ENCODE measurements at places on chromosomes 7 and 10. TPM values are rescaled to one million over a fixed set of nuclear protein-coding genes. Genes with fewer than 3 reads are reported as not detected.

FXYD4 gene
- not detected for total RNA-seq

RBM20 gene
- total RNA-seq, result 2.4 TPM

SFRP5 gene
- total RNA-seq, result not detected

UPK3BL1 gene
- total RNA-seq, result 14.3 TPM

GRID2IP gene
- total RNA-seq, result not detected

PHYH gene
- total RNA-seq, result 21.5 TPM

NUP205 gene
- total RNA-seq, result 38.8 TPM

SPDYE8 gene
- total RNA-seq, result not detected

LCOR gene
- total RNA-seq, result 21.2 TPM

KCNMA1 gene
- 116 TPM for total RNA-seq

AEBP1 gene
- 333 TPM for total RNA-seq

CHN2 gene
- total RNA-seq, result not detected

OR13A1 gene
- total RNA-seq, result not detected

MEST gene
- 262 TPM for total RNA-seq

LRRTM3 gene
- not detected for total RNA-seq

MUC3A gene
- not detected for total RNA-seq

VAX1 gene
- total RNA-seq, result not detected

CTTNBP2 gene
- total RNA-seq, result 1.2 TPM

IFIT1B gene
- not detected for total RNA-seq

STK31 gene
- total RNA-seq, result not detected

ZFAND4 gene
- 4.1 TPM for total RNA-seq

TMEM270 gene
- total RNA-seq, result not detected

C10orf143 gene
- total RNA-seq, result 0.13 TPM

HOXA10 gene
- not detected for total RNA-seq

CALCR gene
- not detected for total RNA-seq

CCDC7 gene
- 10.9 TPM for total RNA-seq

MACC1 gene
- 0.50 TPM for total RNA-seq

NPC1L1 gene
- 0.07 TPM for total RNA-seq

GIMAP6 gene
- total RNA-seq, result 0.46 TPM

TSPAN15 gene
- 1.7 TPM for total RNA-seq

ADCY1 gene
- 0.26 TPM for total RNA-seq

GALNT17 gene
- total RNA-seq, result 0.13 TPM

POLR2J3 gene
- 34.6 TPM for total RNA-seq

FAM221A gene
- 1.5 TPM for total RNA-seq

A1CF gene
- total RNA-seq, result not detected

SHTN1 gene
- total RNA-seq, result 0.85 TPM

OR6V1 gene
- not detected for total RNA-seq

ITPRID1 gene
- not detected for total RNA-seq

SLC26A4 gene
- total RNA-seq, result 0.56 TPM

ASB10 gene
- not detected for total RNA-seq

VWA2 gene
- not detected for total RNA-seq

HABP2 gene
- not detected for total RNA-seq

MYPN gene
- total RNA-seq, result 2.3 TPM

SORCS1 gene
- total RNA-seq, result not detected

CALHM3 gene
- total RNA-seq, result not detected

CNTNAP2 gene
- total RNA-seq, result under 0.01 TPM

GPR85 gene
- total RNA-seq, result 1.3 TPM

GATA3 gene
- total RNA-seq, result not detected

CHST15 gene
- total RNA-seq, result 1.7 TPM

NUTM2E gene
- not detected for total RNA-seq

Measured in smooth muscle cell of the pulmonary artery (primary cell).